ENCODE measurements at places on chromosomes 16 and 17. TPM values are rescaled to one million over a fixed set of nuclear protein-coding genes. Genes with fewer than 3 reads are reported as not detected.

Gene HSD17B1
- 3.3 TPM for total RNA-seq

Gene GNG13
- not detected for total RNA-seq

DNA sequence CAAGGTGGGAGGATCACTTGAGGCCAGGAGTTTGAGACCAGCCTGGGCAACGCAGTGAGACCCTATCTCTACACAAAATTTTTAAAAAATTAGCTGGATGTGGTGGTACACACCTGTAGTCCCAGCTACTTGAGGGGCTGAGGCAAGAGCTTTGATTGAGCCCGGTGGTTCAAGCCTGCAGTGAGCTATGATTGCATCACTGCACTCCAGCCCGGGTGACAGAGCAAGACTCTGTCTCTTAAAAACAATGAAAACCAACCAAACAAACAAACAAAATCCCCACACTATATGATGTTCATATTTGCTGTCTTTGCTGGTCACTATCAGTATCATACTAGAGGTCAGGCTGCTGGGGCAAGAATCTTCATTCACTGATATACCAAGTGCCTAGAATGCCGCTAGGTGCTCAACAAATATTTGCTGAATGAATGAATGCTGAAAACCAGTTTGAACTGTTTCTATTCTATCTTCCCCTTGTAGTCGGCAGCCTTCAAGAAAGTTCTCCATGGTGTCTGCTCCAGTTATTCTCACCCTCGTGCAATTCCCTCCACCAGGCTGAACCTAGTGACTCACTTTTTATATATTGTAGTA, 127.0 kb downstream of the IRX3 start:
- no peak for DNase-seq

Gene VWA3A
- 0.29 TPM for total RNA-seq

DNA sequence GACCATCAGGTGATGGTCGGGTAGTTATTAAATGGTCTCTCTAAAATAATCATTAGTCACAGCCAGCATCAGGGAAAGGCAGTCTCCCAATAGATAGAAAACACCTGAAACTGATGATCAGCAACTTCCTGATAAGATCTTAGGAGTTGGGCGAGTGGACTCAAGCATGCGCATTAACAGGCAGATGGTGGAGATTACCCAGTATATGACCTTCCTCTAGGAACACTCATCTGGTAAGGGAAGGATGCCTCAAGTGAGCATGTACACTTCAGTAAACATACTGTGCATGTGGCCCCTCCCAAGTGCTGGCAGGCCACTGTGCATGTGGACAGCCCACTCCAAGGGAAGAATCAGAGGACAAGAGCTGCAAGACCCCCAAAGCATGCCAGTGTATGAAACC, 105.9 kb downstream of the ABCC12 start:
- DNase-seq = no peak

DNA sequence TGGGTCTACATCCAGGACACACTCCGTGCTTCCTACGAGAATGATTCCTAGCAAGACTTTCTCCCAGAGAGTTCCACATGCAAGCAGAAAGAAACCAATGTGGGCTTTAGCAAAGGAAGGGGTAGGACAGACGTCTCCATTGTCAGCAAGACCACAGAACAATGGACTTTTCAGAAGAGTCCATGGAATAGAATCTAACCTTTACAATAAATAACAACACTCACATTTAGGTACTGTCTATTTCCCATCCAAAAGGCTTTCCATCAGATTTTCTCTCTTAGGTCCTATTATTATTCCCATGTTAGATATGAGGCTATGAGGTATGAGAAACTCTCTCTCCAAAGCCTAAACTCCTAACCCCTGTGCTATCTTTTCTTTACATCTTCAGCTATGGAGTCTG, 360.9 kb downstream of the GRIN2A start:
- no peak for DNase-seq

- no peak for DNase-seq
Observed at GRCh38 chr16:88315543-88316105, 67.1 kb upstream of the ZNF469 start.

DNA sequence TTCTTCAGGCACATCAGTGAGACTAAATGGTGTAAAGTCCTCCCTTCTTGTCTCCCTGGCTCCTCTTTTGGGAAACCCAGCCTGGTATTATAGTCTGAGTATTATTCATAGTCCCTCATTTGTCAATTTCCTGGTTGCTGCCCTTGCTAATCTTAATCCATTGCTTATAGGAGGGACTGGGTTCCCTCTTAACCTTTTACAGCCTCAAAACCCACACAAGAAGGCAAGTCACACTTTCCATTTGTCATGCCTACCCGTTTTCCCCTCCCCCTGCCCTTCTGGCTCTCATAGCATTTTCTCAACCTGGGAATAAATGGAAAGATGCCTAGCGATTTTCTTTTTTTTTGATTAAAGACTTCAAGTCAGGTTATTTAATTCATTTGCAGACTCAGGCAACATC, 124.8 kb downstream of the MAP2K6 start:
- DNase-seq = no peak

Gene AHSP
- total RNA-seq = not detected

Gene C16orf96
- 1.5 TPM for total RNA-seq

DNA sequence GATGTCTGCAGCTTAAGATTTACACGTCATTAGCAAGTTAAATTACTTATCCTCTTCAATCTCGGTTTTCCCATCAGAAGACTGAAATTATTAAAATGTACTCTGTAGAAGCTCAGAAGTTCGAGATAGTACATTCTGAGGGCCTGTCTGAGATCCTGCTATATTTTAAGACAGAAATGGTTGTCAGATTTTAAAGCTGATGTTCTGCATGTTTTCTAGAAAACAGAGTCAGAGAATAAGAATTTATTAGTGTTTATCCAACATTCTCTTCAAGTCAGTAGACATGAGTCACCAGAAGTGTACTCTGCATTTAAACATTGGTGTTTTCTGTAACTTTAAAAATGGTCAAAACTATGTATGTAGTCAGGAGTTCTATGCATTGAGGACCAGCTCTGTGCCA, 155.2 kb upstream of the MYOCD start:
- DNase-seq = no peak

DNA sequence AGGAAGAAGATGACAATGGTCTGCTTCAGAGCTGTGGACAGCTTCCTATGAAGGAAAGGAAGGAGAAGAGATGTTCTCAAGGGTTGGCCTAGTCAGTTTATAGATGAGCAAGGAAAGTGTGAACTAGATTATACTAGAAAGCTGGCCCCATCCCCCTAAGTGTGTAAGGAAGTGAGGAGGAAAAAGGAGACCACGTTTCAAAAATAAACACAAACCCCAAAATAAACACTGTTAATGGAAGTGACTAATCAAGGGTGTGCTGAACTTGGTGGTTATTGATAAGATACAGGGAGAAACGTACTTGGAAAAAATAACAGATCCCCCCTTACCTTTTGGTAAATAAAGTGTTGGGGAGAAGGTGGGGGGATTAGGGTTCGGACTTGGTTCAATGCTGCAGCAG, 267.1 kb downstream of the SOX9 start:
- no peak for DNase-seq

Gene PRSS21
- total RNA-seq = not detected

DNA sequence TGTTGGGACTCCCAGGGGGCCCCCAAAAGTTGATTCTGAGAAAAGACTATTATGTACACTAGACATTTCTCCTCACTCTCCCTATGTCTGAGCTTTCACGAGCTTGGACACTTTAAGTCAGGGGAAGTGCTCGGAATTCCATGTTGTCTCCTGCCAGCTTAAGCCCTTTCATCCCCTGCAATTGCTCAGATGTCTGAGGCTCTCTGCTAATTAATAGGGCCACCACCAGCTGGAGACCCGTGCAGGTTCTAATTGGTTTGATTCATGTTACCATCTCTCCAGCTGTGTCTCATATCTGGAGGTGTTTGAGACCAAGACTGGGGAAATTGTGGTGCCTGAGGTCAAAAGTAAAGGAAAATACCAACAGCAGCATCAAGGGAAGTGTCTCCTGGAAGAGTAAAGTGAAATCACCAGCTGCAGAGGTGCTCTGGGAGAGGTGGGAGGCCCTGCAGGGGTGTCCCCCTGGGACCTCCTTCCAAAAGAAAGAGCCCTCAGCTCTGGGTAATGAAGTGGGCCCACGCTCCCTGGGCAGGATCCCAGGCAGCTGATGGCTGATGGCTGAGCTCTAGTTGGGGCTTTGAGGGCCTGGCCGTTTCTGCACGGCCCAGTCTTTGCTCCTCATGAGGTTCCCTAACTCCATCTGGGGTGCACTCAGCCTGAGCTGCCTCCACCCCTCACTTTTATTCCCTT, 5.8 kb upstream of the UTS2R start:
- DNase-seq = no peak

DNA sequence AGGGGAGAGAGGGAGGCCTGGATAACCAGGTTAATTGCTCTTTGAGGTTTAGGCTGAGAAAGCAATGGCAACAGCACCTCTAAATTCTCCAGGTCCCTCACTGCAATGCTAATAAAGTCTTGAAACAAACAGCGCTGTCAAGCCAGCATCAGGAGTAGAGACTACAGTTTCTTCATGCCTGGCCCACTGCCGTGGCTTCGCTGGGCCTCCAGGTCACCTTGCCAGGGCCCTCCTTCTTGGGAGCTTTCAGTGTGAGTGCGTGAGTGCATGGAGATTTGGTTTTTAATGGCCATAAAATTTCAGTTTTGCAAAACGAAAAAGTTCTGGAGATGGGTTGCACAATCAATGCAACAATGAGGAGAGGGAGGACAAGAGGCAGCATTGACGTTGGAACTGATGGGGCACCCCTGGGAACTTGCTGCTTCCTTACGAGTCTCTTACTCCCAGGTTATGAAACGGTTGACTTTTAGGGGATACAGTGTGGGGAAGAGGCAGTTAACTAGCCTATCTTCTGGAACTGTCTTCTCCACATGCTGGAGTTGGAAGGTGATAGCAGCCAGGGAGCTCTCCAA, 229.4 kb downstream of the XYLT1 start:
- DNase-seq = no peak
